ENCODE measurements at places on chromosomes 1 and 21. TPM values are rescaled to one million over a fixed set of nuclear protein-coding genes. Genes with fewer than 3 reads are reported as not detected.

The SIPA1L2 gene
- 37.4 TPM for total RNA-seq

The APCS gene
- total RNA-seq: not detected

The CATSPERE gene
- total RNA-seq: 1.6 TPM

The KRTAP12-2 gene
- not detected for total RNA-seq

The SERTAD4 gene
- 2.1 TPM for total RNA-seq

The RORC gene
- 0.17 TPM for total RNA-seq

The CADM3 gene
- 10.8 TPM for total RNA-seq

The ZC3H12A gene
- 10.5 TPM for total RNA-seq

The IGSF9 gene
- total RNA-seq: 0.23 TPM

The HOOK1 gene
- total RNA-seq: 0.19 TPM

- H3K36me3 ChIP-seq: no peaks in the 10 kb centered on the region
- H3K27me3 ChIP-seq: no peaks in the 10 kb centered on the region
- no peak within 1 kb of the TSS for H3K27ac ChIP-seq
- peaks cover 47% of the 10 kb centered on the region for H3K4me1 ChIP-seq
- peak within 1 kb of the TSS; percentile 50 for H3K4me3 ChIP-seq
Observed at GRCh38 chr1:15246960-15247614, at the start of gene FHAD1. Gene FHAD1 (plus strand): TSS chr1:15247223. CDS start chr1:15251785, 4,562 bp downstream.

- no peaks in the 10 kb centered on the region for H3K36me3 ChIP-seq
- H3K4me1 ChIP-seq: peaks cover 12% of the 10 kb centered on the region
- DNase-seq: no peak
- no peak overlapping the region for H3K4me3 ChIP-seq
- H3K27me3 ChIP-seq: no peaks in the 10 kb centered on the region
Observed at GRCh38 chr21:44881198-44881872, 7.8 kb upstream of the PTTG1IP start.

DNA sequence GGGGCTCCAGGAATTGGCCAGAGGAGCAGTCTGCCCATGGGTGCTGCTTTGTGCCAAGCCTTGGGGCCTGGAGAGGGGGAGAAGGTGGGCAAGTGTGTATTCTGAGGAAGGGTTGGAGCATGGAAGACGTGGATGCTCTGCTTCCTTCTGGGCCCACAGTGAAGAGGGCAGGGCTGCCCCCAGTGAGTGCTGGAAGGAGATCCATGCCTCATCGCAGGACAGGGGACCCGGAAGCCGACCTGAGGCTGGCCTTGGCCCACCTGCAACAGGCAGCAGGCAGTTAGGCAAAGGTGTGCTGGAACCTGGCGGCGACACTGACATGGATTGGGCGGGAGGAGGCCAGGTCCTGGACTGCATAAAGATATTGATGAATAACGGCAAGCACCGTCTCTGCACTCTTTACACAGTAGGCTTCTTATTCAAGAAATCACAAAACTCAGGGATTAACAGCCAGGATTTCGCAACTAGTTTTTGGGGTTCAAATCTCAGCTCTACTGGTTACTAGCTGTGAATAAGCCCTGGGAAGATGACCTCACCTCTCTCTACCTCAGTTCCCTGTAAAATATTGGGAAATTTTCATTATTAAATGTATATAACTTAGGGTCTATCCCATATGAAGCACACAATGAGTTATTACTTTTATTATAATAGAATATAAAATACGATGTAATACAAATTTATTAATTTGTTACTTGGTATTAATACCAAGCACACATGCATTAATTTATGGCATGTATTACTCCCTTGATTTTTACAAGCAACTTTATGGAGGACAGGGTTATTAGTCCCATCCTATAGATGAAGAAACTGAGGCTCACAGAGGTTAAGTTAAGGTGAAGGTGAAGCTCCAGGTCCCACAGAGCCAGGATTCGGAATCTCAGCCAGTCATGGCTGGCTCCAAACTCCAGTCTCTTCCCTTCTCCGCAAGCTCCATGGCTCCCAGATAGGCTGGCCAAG is 62.3 kb downstream of the DHRS3 start:
- H3K36me3 ChIP-seq: no peaks in the 10 kb centered on the region
- no peak overlapping the region for H3K4me3 ChIP-seq
- no peak for DNase-seq
- no peaks in the 10 kb centered on the region for H3K27me3 ChIP-seq

DNA sequence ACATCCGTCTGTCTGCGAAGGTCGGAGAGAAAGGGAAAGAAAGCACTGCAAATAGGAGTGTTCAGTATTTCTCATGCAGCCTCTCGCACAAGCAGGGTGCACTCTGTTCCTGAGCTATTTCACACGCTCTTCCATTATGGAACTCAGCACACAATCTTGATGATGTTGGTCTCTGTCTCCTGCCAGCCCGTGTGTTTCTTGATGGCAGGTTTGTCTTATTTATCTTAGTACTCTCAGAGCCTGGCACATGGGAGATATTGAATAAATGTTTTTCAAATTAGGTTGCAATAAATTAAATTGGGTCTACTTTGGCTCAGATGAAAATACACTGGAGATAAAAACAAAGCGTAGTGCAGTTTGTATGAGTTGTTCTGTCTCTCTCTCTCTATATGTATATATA is 134.9 kb upstream of the ETS2 start:
- H3K27ac ChIP-seq: no peak overlapping the region
- no peak overlapping the region for H3K4me3 ChIP-seq
- H3K36me3 ChIP-seq: no peaks in the 10 kb centered on the region
- H3K4me1 ChIP-seq: peaks cover 11% of the 10 kb centered on the region
- H3K27me3 ChIP-seq: peaks cover 17% of the 10 kb centered on the region
- no peak for DNase-seq

GRCh38 chr1:246373828-246374569 is 133.1 kb downstream of the SMYD3 start:
- no peaks in the 10 kb centered on the region for H3K4me1 ChIP-seq
- H3K27me3 ChIP-seq: no peaks in the 10 kb centered on the region
- H3K36me3 ChIP-seq: no peaks in the 10 kb centered on the region
- DNase-seq: no peak

DNA sequence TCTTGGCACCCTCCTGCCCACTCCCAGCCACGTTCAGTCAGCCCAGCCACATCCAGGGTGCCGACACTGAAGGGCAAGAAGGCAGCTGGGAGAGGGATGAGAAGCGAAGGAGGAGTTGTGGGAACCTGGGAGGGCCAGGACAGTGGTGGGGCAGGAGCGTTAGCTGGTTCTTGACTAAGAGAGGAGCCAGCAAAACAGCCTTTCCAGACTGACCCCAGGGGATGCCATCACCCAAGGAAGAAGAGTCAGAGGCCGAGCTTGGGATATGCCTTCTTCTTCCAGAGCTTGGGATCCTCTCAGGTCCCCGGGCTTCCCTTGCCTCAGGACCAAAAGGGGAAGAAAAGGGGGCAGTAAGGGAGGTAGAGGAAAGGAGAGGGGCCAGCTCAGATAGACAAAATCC is 7.2 kb downstream of the INKA2 start:
- H3K27ac ChIP-seq: no peak overlapping the region
- H3K4me1 ChIP-seq: peaks cover 79% of the 10 kb centered on the region
- H3K27me3 ChIP-seq: no peaks in the 10 kb centered on the region
- peaks cover 8% of the 10 kb centered on the region for H3K36me3 ChIP-seq

DNA sequence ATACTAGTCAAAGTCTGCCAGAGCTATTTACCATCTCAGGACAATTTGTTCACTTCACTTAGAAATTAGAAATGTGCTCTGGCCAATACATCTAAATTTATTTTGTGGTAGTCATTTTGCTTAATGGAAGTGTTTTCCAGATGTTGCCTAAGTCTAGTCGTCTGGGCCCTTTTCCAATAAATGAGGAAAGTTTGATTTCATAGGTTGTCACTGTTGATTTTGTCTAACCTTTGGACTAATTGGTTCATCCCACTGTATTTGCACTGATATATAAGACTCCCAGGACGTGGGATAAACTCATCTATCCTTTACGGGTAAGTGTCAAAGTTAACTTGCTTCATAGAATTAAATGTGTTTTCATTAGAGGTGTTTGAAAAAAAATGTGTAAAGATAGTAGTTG is 79.1 kb downstream of the TPR start:
- H3K27ac ChIP-seq: no peak within 1 kb of the TSS
- H3K4me3 ChIP-seq: no peak within 1 kb of the TSS
- no peak for DNase-seq
- H3K4me1 ChIP-seq: peaks cover 7% of the 10 kb centered on the region

- H3K4me1 ChIP-seq: no peaks in the 10 kb centered on the region
- no peak overlapping the region for H3K27ac ChIP-seq
- no peak overlapping the region for H3K4me3 ChIP-seq
- no peaks in the 10 kb centered on the region for H3K36me3 ChIP-seq
Observed at GRCh38 chr21:29096218-29097015, 23.0 kb upstream of the CCT8 start.

DNA sequence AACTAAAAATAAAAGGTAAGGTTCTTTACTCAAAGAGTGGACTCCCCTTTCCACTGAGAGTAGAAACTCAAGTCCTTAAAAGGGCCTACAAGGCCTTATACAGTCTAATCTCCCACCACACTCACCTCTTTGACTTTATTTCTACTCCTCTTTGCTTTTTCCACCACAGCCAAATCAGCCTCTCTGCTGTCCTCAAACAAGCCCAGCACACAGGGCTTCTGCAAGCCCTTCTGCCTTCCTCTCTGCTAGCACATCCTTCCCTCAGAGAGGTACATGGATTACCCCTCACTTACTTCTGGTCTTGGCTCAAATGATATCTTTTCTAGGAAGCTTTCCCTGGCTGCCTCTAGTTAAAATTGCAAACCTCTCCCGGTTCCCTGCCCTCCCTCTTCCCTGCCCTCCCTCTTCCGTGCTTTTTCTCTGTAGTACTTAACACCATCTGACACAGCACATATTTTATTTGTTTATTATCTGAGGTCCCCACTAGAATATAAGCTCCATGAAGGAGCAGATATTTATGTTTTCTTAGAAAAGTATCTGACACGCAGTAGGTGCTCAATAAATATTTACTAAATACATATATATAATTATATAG is 1.7 kb downstream of the LYST start:
- H3K36me3 ChIP-seq: no peaks in the 10 kb centered on the region
- no peak for DNase-seq
- peak overlapping the region; percentile 94 for H3K27ac ChIP-seq
- peaks cover 44% of the 10 kb centered on the region for H3K4me1 ChIP-seq

DNA sequence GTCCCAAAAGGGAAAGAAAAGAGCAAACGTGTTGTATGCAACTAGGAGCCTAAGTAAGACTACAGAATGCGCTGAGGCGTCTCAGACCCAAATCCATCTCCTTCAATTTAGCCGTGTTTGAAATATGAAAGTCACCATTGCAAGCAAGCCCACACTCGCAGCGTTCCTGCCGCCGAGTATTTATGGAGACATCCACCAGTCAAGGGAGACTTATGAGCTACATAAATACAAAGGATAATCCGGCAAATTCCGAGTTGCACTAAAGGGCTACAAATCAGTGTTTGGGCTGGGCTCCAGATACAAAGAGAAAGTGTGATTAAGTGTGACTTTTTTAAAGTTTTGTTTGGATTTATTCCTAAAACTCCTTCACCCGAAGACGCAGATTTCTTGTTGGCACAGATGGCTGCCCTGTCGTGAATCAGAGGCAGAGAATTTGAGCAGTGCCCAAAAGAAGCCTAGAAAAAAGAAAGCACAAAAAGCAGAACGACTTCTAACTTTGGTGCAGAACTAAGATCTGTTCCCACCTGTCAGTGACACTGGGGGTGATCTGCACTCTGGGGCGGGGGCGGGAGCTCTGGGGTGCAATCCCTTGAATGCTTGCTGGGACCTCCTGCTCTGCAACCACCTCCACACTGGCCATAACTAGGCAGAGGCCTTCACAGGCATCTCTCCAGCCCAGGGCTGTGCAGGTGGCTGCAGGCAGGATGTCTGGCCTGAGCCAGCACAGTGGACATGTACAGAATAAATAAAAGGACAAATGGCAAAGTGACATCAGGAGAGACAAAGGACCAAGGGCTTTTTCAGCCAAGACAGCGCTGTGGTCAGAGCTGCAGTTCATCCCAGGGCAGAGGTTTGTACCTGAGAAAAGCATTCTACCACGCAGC is 489.7 kb downstream of the NPHP4 start:
- no peaks in the 10 kb centered on the region for H3K36me3 ChIP-seq
- H3K4me3 ChIP-seq: peak overlapping the region; percentile 18
- peaks cover 26% of the 10 kb centered on the region for H3K4me1 ChIP-seq
- no peak for DNase-seq
- no peak overlapping the region for H3K27ac ChIP-seq

DNA sequence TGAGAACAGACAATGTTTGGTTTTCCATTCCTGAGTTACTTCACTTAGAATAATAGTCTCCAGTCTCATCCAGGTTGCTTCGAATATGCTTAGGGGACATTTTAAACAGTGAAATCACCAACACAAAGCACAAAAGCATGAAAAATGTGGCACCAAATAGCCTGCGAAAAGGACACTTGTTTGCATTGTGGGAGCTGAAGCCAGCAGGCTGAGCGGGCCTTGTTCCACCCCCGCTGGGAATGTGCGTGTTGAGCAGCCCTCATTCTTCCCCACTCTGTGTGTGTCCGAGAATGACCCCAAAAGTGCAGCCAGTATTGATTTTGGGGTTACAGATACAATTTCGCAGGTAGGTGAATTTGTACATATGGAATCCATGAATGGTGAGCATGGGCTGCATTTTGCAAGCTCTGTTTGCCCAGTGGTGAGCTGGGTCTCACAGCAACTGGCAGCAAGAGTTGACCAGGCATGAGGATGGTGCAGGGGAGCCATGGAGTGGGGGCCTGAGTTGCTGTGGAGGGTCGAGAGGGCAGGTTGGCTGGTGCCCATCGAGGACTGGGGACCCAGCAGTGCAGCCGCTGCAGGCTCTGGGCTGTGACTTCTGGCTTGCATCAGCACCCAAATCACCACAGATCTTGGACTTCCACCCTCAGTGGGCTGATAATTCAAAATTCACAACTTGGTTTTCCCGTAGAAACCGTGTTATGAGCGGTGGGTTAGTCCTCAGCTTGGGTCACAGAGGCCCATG is 29.4 kb downstream of the NENF start:
- DNase-seq: no peak
- no peak overlapping the region for H3K27ac ChIP-seq
- H3K27me3 ChIP-seq: no peaks in the 10 kb centered on the region
- H3K36me3 ChIP-seq: no peaks in the 10 kb centered on the region
- no peak overlapping the region for H3K4me3 ChIP-seq
- peaks cover 3% of the 10 kb centered on the region for H3K4me1 ChIP-seq

DNA sequence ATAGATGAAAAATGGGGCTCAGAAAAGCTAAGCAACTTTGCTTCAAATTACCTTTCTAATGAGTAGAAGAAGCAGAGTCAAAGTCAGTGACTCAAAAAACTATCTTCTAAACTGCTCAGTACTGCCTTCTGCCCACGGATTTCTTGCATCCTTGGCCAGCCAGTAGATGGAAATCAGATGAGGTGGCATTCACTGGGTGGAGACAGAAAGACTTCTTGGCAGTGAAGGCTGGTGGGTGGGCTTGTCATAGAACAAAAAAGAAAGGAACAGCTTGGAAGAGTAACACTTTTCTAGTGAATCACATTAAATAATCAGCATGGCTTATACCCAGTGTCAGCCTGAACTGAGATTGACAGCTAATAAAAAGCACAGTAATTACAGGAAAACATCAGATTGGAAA is 170.7 kb downstream of the ST6GALNAC5 start:
- H3K4me1 ChIP-seq: peaks cover 13% of the 10 kb centered on the region

GRCh38 chr1:245578308-245578707 is 423.5 kb downstream of the KIF26B start:
- no peaks in the 10 kb centered on the region for H3K36me3 ChIP-seq
- no peak overlapping the region for H3K4me3 ChIP-seq
- H3K27ac ChIP-seq: no peak overlapping the region
- DNase-seq: no peak
- no peaks in the 10 kb centered on the region for H3K4me1 ChIP-seq

All from esophagus muscularis mucosa (tissue), 4 donors.